Stimulated activated CD4-positive, alpha-beta T cell treated with anti-CD3 and anti-CD28 coated beads, Interleukin-4, amount 100 ng/mL, for 4 hours (primary cell): ENCODE measurements at places on chromosomes 2 and 18.

- DNase-seq, result no peak
These were observed 411.1 kb downstream of the NCKAP5 start for GRCh38 chr2:133157141-133157540.

DNA sequence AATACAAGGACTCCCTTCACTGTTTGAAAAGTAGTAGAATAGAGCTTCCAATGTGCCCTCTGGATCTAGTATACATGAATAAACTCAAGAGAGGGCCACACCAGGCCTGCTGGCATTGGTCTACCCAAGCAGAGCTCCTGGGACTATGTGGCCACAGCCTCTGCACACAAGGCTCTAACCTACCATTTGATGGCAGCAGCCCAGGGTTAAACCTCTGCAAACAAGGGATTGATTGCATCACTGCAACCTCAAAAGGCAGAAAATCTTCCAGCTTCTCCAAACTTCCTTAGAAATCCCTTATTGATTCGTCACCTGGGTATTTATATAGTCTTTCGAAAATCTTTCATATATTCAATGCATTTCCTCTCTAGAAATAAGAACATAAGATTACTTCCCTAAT, 147.6 kb upstream of the SETBP1 start:
- DNase-seq, result no peak

DNA sequence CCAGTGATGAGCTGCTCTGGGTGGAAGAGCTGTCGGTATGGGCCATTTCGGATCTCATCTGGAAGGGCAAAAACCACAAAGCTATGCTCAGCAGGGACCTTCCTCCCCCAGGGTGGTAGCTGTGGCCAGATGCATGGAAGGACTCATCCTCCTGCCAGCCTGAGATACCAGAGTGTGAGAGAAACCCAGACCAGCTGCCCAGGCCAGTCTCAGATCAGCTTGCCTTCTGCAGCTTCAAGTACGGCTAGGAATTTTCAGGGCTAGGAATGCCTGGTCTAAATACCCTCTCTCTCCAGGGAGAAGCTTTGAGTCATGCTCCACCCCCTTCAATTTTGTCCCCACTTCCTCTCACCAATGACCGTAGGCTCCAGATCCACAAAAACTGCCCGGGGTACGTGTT, 1.4 kb upstream of the TUBA4B start:
- no peak for DNase-seq

DNA sequence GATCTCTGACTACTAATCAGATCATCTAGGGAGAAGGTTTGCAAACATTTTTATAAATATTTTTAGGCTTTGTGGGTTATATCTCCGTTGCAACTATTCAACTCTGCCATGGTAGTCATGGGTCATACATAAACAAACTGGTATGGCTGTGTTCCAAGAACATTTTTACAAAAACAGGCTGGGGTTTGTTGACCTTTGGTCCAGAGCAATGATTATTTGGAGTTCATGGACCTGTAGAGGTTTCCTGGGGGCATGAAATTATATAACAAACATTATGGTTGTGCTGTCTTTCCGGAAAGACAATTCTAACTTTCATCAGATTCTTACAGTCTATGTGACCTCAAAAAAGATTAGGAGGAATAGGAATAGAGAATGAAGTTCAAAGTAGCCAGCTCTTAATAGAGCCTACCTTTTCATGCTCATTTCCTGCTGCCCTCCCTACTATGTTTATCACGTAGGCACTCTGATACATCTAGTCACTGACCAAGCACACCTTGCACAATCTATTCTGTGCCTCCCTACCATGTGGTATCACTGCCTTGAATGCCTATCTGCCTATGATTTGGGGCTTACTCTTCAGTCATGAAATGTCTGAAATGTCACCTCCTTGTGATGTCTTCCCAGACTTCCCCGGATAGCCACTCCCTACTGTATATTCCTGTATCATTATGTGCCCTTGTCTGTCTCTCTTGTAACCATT, 102.4 kb upstream of the SCN1A start:
- DNase-seq, result no peak

DNA sequence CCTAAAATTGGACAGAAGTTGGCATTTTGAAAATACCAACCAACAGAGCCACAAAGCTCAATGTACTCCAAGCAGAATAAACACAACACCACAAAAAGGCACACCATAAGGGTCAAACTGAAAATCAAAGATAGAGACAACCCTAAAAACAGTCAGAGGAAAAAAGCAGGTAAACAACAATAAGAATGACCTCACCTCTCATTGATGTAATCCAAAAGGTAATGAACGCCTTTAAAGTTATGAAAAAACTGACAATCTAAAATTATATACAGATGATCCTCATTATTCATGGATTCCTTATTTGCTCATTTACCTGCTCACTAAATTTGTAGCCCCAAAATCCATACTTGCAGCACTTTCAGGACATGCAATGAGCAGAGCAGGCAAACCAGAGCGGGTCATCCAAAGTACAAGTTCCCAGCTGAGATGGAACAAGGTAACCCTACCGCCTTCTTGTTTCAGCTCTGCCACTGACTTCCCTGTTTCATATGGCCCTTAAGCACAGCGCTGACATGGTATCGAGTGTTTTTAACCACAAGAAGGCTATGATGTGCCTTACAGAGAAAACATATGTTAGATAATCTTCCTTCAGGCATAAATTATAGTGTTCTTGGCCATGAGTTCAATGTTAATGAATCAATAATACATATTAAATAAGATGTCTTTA, 17.0 kb downstream of the RTN4 start:
- no peak for DNase-seq
